DMS79 treated with DMSO at 0.1 percent for 48 hours (cell line): ENCODE measurements at places on chromosomes 2 and 18.

DNA sequence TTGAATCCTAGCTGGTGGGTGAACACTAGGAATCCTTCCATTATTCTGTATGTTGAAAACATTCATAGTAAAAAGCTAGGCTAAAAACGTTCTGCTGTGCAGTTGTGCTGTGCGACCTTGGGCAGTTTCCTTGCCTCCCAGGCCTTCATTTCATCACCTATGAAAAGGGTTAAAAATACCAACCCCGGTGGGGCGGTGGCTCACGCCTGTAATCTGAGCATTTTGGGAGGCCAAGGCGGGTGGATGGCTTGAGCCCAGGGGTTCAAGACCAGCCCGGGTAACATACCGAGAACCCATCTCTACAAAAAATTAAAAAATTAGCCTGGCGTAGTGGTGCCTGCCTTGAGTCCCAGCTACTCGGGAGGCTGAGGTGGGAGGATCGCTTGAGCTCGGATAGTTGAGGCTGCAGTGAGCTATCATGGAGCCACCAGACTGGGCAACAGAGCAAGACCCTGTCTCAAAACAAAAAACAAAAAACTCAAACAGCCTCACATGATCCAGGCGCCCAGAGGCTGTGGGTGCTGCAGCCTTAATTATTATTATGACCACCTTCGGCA is 2.9 kb upstream of the RRM2 start:
- DNase-seq = no peak

GRCh38 chr18:58453913-58454317 is 175.0 kb downstream of the ALPK2 start:
- no peak for DNase-seq

- DNase-seq = no peak
Observed at GRCh38 chr18:27223526-27224291, 38.6 kb upstream of the CHST9 start.

- DNase-seq = no peak
Observed at GRCh38 chr2:47079515-47080412, 75.3 kb downstream of the STPG4 start.

GRCh38 chr2:186085226-186085625 is 346.6 kb downstream of the FSIP2 start:
- DNase-seq = no peak

DNA sequence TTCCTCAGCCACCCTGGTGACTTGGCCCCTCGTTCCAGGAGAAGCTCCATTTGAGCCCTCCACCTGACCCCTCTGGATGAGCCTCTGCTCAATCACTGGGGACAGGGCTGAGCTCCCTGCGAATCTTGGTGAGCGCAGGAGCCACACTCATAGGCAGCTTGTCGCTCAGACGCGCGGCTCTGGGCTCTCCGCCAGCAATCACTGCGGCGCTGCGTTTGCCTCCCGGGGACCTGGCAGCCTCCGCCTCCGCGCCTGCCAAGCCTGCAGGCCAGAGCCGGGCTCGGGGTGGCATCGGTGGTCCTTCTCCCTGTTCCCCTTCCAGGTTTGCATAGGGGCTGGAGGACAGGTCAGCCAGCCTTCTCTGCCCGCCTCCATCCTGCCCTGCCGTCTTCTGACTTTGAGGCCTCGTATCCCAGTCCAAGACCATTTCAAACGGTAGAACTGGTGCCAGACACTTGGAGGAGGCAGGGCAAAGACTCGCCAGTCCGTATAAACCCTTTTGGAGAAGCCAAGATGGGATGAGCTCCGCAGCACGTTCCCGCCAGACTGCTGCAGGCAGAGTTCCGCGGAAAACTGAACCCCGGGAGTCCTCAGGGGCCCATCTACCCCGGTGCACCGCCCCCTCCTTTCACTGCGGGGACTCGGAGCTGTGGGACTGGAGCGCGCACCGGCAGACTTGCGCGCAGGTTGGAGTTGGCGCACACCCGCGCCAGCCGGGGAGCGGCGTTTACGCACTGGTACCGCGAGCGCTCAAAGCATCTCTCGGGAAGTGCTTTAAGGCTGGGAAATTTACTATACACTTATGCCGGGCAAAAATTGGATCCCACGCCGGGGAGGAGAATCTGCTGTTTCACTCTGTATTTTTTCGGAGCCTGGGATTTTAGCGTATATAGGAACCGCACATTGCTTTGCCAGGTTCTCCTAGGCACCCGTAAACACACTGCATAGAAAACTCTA is 1.1 kb upstream of the TACR1 start:
- DNase-seq = peak; percentile 59

- DNase-seq = no peak
Observed at GRCh38 chr2:37459095-37459981, 114.9 kb downstream of the QPCT start.

GRCh38 chr2:160214461-160215445 is 14.7 kb upstream of the ITGB6 start:
- no peak for DNase-seq

DNA sequence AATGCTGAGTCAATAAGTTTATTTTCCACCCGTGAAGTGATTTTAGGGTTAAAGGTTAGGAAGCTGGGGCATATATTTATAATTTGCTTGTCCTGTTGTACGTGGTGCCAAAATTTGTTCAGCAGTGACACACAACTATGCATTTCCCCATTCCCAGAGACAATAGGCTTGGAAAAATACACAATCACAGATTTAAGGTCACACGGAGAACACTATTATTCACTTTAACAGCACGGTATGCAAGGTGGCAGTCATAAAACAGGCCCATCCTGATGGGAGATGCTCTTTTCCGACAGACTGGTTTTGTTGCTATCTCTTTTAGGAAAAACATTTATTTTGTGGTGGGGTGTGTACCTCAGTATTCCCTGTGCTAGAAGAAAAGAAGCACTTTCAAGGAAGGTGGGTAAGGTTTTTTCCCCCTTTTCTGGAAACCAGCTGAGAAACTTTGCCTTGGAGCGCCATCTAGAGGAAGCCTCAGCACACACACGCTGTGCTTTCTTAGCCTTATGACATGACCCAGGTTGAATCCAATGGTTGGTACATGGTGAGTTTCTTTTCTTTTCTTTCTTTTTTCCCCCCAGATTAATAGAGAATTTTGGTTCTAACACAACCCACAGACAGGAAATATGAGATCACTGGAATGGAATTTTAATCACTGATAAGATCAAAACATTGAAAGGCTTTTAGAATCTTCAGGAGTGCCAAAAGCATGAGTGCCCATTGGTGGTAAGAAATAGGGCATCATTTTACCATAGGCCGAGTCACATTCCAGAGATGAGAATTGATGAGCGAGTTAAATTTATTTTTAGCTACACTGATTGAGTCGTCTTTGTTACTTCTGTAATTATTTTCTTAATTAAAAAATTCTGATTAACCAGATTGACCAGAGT is 332.1 kb downstream of the AGPS start:
- DNase-seq = peak; percentile 43

DNA sequence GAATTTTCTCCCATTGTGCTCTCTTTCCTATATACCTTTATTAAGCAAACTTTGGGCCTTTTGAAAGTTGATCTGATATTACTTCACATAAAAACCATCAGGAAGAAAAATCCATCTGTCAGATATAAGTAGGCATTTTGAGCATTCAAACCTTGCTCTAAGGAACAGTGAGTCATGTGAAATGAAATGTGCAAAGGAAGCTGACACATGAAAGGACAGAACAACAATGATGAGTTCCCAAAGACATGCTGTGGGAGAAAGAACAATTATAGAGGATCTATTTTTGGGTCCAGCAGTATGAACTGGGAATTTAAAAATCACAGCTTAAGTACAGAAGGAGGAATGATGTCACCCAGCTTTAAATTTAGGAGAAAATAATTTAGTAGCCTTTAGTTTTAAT is 18.1 kb downstream of the CALCRL start:
- DNase-seq = no peak

DNA sequence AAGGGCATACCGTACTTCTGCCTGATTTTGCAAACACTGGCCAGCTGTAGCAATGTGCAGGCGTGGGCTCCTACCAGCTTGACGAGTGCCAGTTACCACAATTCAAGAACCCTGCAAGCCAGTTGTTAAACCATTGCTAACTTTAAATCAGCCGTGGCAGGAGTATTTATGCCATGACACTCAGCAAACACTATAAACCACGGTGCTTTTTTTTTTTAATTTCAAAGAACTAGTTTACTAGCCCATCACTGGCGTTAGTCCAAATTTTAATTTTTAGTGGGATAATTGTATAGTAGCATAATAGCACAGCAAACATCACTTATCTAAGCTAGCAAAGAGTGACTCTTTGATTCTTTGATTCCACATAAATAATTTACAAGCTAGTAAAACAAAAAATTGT is 111.1 kb downstream of the COL4A4 start:
- peak; percentile 97 for DNase-seq

DNA sequence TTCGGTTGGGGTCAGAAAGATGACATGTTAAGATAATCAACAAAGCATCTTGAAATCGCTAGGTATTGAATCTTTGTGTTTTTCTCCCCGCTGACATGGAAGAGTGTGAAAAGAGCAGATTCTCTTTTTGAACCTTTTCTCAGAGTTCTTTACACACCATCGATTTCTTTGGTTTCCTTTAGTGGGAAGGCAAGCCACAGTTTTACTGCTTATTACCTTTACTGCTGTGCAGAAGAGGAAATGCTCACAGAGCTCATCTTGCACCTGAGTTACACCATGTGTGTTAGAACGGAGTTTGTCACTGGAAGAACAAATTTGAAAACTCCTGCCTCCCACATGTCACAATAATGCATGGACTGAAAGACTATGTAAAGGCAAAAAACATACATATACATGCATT is 45.3 kb upstream of the PDK1 start:
- DNase-seq = no peak

- DNase-seq = no peak
Observed at GRCh38 chr2:169946546-169946945, 119.3 kb downstream of the UBR3 start.

GRCh38 chr2:20365249-20365817 is 14.7 kb upstream of the PUM2 start:
- no peak for DNase-seq

- DNase-seq = no peak
Observed at GRCh38 chr2:159084384-159085370, 116.2 kb downstream of the TANC1 start.
